Activated CD4-positive, alpha-beta T cell treated with anti-CD3 and anti-CD28 coated beads for 4 hours (primary cell): ENCODE measurements at places on chromosomes 7 and 10.

DNA sequence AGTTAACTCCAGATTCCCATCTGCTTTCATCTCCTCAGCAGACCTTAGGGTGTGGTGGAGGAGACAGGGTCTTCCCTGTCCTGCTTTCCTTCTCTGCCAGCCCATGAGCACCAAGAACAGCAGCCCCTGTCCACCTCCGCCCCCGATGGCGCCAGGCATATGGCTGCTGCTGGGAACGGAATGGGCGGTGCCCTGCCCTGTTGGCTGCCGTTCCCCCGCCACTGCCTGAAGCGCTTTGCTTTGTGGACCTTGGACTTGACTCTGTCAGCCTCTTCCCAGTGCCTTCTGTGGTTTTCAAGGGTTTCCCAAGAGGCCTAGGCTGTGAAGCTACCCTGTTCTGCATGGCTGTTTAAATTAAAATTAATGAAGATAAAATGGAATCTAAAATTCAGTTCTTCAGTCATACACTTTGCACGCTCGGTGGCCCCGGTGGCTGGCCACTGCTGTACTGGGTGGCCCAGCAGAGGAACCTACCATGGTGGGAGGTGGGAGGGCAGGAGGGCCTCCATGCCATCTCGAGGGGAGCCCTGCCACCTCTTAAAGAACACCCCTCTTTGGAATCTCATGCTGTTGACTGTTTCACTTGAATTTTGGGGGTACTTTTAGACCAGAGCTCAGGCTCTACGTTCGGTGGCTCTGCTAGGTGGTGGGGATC is 78.7 kb downstream of the NKX6-2 start:
- DNase-seq, result no peak

DNA sequence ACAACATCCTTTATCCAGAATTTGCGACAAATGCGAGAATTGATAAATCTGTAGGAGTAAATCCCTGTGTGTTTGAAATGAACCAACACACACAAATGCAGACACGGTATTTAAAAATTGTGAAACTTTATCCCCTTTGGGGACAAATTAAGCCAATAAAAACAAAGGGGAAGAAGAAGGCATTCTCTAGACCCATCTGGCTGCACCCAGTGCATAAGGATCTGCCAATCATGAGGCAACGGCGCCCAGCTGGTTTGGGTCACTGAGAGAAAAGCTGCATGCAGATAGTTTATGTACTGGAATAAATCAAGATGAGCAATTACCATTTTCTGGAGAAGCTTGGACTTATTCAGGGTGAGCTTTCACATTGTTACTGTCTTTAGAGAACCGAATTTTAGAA is 45.7 kb downstream of the VAX1 start:
- DNase-seq, result no peak

GRCh38 chr7:139382439-139382838 is 22.7 kb downstream of the LUC7L2 start:
- DNase-seq, result no peak

DNA sequence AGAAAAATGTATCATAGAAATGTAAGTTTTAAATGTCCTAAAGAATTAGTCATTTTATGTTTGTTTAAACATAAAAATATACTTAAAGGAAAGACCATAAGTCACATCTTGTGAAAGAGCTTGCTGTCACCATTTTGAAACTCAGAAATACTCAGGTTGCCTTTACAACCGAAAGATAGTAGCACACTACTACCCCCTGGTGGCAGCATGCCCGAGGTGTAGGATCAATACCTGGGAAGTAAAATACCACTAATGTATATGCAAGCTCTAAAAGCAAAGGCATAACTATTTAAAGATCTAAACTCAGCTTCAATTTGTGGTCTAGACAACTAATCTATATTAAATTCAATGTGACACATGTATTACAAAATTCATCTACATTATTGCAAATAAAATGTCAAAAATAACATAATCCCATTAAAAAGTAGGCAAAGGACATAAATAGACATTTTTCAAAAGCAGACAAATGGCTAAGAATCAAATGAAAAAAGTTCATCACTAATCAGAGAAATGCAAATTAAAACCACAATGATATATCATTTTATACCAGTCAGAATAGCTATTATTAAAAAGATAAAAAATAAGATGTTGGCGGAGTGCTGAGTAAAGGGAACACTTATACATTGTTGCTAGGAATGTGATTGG is 47.7 kb upstream of the FGL2 start:
- DNase-seq, result peak; percentile 91

DNA sequence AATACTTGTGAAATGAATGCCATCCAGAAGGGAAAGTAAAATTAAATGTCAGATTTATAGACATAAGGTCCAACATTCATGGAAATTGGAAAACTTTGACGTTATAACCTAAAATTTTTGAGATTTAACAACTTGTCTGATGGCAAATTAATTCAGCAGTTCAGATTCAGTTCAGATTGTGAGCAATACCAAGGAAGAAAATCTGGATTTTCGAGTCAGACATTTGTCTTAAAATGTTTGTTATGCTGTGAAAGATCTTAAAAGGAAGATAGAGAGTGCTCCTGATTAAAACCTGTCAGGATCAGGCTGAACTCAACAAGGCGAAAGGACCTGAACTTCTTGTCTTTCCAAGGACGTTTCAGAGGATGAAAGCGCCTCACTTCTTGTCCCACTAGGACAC is 320.9 kb downstream of the PAXIP1 start:
- no peak for DNase-seq

DNA sequence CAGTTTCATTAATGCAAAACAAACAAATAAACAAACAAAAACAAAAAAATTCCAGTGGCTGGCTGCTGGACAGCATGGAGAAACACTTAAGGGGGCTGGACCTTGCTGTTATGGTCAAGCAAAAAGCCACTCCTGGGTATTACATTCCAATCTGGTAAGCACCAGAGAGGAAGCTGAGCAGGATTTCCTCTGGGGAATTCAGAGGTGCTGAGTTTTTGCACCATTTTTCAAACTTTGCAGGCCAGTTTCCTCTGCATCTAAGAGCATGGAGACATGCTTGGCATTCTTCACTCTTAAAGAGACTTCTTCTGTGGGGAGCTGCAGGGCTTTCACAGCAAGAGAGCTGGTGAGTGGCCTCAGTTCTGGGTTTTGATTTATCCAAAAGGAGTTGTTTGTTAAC is 84.5 kb downstream of the FZD1 start:
- no peak for DNase-seq

DNA sequence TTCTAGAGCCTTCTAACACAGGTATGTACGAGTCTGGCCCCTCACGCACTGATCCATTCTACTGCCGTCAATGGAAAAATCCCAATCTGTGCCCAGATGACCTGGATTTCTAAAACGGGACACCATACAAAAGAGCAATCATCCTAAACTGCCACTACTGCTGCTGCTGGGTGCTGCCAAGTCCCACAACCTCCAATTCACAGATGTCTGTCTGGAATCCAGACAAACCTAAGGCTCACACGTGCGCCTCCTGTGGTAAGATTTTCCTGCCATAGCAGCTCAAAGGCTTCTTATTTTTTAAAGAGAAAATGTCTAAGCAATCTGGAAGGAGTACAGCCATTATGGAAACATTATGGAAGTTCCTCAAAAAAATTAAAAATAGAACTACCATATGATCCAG is 40.9 kb downstream of the JCAD start:
- DNase-seq, result no peak

DNA sequence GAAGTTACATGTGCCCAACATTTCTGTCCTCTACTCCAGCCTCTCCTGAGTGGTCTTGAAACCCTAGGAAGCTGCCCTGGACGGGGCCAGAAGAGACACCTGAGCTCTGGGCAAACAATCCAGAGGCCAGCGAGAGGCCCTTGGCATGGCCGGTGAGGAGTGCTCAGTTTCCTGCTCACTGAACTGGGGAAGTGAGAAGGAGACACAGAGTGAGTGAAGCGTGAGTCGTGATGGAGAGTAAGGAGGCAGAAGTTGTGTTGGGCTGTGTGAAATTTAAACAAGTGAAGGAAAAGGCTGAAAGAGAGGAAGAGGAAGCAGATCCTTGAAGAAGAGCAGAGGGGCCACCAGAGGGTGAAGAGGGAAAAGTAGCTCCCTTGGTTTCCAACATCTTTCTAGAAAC is 73.2 kb downstream of the WNT2 start:
- DNase-seq, result no peak

DNA sequence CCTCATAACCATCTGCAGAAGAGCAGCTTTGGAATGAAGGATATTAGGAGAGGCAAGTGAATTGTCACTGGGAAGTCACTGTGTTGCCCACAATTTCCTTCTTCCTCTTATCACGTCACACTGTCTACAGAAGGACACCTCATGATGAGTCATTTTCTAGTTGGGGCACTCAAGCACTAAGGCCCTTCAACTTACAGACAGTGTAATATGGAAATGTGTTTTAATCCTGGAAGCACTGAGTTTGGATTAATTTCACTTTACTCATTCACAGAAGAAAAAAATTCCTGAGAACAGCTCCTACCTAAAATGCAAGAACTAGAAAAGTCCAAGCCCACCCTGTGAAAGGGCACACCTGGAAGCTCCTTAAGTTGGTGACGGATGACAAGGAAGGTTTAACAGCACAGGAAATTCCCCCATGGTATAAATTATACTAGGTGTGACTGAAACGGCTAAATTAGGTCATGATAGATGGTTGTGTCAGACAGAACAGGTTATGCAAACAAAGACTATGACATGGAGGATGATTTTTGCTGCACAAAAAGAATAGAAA is 56.6 kb downstream of the PARD3 start:
- DNase-seq, result no peak

GRCh38 chr7:85924062-85924461 is 719.6 kb upstream of the GRM3 start:
- DNase-seq, result no peak

- no peak for DNase-seq
Observed at GRCh38 chr10:13614530-13615332, 28.0 kb downstream of the PRPF18 start.

DNA sequence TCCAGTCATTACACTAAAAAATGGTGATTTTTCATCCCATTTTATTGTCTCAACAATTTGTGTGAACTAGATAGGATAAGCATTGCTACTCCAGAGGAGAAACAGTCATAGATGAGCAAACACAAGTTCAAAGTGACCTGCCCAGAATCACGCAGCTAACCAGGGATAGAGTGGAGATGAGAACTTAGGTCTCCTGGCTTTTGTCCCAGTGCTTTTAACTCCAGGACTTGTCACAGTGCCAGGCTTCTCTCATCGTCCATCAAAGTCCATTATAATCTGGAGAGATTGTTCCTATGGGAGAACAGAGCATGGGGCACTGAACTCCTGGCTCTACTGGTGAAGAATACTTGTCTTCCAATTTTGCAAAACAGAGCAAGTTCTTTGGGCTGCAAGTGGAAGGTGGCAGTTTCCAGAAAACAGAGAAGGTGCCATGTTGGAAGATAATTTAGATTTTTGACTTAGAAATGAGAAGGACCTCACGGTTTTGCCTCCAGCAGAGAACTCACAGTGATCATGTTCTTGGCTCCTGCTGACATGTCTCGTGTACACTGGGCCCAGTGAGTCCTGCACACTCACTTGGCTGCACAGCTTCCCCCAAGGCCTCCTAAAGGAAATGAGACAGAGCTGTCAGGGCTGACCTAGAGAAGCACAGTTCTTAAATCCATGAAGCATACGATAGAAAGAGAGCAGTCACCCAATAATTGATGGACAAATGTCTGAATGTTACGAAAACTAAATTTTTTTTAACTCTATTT is 322.9 kb upstream of the NRP1 start:
- no peak for DNase-seq

- no peak for DNase-seq
Observed at GRCh38 chr7:85052894-85053293, 134.0 kb downstream of the SEMA3D start.

DNA sequence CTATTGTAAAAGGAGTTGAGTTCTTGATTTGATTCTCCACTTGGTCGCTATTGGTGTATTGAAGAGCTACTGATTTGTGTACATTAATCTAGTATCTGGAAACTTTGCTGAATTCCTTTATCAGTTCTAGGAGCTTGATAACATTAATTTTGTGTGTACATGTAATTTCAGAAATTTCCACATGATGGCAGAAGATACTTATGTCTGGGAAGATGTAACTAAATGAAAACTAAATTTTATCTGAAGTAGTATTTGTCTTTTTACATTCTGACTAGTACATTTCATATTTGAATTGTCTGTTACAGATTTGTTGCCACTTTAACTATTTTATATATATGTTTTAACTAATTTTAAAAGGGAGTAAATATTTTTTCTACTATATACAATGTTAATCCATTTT is 27.6 kb downstream of the SDHAF3 start:
- DNase-seq, result no peak

GRCh38 chr7:142811154-142811737 is 40.5 kb downstream of the PRSS2 start:
- DNase-seq, result peak; percentile 54

- no peak for DNase-seq
Observed at GRCh38 chr7:32073533-32073932, 3.3 kb upstream of the PDE1C start.

DNA sequence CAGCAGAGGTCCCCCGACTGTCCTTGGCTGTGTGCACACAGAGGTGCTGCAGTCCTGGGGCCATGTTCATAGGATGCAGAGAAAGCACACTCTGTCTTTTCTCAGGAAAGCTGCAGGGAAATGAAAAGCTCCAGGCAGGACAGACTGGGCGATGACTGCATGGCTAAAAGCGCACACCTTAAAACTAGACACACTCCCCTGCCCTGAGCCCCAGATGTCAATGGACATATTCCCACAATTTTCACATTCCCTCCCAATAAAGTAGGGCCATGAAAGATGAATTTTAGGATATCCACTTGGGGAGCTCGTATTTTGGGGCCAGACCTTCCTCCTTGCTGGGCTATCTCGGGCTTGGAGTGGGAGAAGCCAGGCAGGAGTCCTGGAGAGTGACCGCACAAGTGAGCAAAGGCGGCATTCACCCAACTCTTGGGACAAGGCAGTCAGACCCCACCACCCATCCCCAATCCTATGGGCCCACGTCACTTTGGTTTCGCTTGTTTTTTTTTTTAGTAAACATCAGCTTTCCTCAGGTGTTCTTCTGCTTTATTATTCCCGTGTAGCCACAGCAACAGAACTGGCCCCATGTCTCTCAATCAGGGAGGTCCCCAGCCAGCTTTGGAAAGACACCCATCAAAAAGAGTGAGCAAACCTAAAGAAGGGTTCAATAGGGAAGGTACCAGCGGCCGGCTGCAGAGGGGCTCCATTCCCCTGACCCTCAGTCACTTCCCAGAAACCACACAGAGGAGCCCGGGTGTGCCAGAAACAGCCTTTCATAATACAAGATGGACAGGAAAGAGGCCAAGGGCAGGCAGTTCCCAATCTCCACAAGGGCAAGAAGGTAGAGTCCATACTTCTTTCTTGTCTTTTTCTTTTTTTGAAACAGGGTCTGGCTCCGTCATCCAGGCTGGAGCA is 12.7 kb downstream of the GPRIN2 start:
- no peak for DNase-seq

- DNase-seq, result no peak
Observed at GRCh38 chr10:74394416-74394969, 243.5 kb downstream of the ADK start.

DNA sequence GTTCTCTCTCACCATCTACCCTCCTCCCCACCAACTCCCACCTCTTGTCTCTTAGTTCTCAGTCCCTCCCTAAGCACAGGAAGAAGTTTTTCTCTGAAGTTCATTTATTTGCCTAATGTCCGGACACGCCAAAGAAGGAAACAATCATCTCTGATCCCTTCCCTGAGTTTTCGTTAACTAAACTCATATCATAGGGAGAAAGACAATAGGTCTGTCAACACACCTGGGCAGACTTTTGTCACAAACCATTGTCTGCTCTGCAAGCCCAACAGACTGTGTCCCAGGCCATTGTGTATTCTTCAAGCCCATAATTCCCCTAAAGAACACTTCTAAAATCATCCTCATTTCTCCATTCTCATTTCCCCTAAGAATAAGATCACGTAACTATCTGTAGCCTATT is 691.0 kb upstream of the MBL2 start:
- DNase-seq, result no peak
